ENCODE measurements at places on chromosomes 11 and 22. TPM values are rescaled to one million over a fixed set of nuclear protein-coding genes. Genes with fewer than 3 reads are reported as not detected.

- H3K4me1 ChIP-seq: no peaks in the 10 kb centered on the region
- no peak overlapping the region for H3K4me3 ChIP-seq
- no peaks in the 10 kb centered on the region for H3K27me3 ChIP-seq
Observed at GRCh38 chr11:121754598-121754997, 301.8 kb upstream of the SORL1-AS1 start.

DNA sequence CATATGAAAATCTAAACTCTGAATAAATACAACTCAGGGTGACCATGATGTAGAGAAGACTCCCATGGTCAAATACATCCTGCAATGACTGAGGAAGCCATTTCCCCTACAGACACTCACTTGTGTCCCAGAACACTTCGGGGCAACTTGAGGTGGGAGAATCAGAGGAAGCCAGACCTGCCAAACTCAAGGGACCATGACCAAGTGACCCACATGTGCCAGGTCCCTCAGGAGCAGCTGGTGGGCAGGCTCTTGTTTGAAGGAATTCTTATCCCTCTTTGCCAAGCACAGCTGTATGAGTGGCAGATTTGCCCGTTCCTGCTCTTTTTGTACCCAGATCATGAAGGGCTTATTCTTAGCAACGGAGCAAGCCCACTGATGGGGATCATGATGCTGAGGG is 17.8 kb downstream of the SPATA19 start:
- no peaks in the 10 kb centered on the region for H3K4me1 ChIP-seq
- no peak for DNase-seq
- no peaks in the 10 kb centered on the region for H3K27me3 ChIP-seq
- H3K27ac ChIP-seq: no peak overlapping the region
- H3K4me3 ChIP-seq: no peak overlapping the region
- no peaks in the 10 kb centered on the region for H3K36me3 ChIP-seq

GRCh38 chr11:131568318-131568717 is 197.9 kb downstream of the NTM start:
- no peak for DNase-seq
- H3K4me3 ChIP-seq: no peak overlapping the region
- no peaks in the 10 kb centered on the region for H3K36me3 ChIP-seq
- H3K27me3 ChIP-seq: no peaks in the 10 kb centered on the region

The CEND1 gene
- total RNA-seq: 0.79 TPM

DNA sequence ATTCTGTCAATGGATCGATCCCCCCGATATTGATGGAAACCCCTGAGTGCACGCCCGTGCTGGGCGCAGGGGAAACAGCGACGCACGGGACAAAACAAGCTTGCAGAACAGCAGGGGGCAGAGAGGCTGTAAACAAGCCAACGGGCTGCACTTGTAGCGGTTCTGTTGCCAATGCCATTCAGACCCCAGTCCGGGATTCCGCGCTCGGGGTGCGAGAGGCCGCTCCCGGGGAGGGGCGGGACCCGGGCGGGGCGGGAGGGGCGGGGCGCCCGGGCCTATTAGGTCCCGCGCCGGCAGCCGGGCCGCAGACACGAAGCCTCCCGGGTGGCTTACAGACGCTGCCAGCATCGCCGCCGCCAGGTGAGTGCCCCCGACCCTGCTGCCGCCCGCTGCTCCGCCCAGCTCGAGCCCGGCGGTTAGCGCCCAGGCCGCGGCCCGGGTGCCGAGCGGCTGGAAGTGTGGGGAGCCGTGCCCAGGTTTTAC is at the start of gene BIK:
BIK (plus strand) TSS at position 307 of the 483 bp plus-strand sequence. CDS start 13,273 bp downstream, outside the sequence.
- peaks cover 33% of the 10 kb centered on the region for H3K27me3 ChIP-seq
- peak within 1 kb of the TSS; percentile 69 for H3K27ac ChIP-seq
- peak within 1 kb of the TSS; percentile 70 for H3K4me3 ChIP-seq
- H3K36me3 ChIP-seq: no peaks in the 10 kb centered on the region
- DNase-seq: peak; percentile 75
- H3K4me1 ChIP-seq: peaks cover 14% of the 10 kb centered on the region

The GDPD4 gene
- not detected for total RNA-seq

The OR5L2 gene
- total RNA-seq: not detected

DNA sequence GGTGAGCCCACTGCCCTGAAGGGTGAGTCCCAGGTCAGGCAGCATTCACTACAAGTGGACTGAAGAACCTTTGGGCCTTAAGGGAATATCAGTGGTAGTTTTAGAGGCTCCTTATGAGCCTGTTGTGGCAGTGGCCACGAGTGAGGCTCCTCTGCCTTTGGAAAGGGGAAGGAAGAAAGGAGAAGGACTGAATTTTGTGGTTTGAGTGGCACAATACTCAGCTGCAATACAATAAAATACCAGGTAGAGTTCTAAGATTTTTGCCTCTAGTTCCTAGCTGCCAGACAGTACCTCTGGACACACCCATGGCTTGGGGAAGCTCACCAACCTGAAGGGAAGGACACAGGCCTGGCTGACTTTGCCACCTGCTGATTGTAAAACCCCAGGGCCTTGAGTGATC is 260.9 kb downstream of the DYNC2H1 start:
- H3K27me3 ChIP-seq: no peaks in the 10 kb centered on the region
- DNase-seq: no peak
- H3K36me3 ChIP-seq: no peaks in the 10 kb centered on the region
- no peak overlapping the region for H3K27ac ChIP-seq
- no peak overlapping the region for H3K4me3 ChIP-seq

- no peak for DNase-seq
- H3K4me1 ChIP-seq: no peaks in the 10 kb centered on the region
- H3K36me3 ChIP-seq: no peaks in the 10 kb centered on the region
- H3K4me3 ChIP-seq: no peak overlapping the region
- H3K27me3 ChIP-seq: no peaks in the 10 kb centered on the region
Observed at GRCh38 chr11:66894141-66894540, 37.3 kb downstream of the LRFN4 start.

The VPS37C gene
- total RNA-seq: 8.6 TPM

DNA sequence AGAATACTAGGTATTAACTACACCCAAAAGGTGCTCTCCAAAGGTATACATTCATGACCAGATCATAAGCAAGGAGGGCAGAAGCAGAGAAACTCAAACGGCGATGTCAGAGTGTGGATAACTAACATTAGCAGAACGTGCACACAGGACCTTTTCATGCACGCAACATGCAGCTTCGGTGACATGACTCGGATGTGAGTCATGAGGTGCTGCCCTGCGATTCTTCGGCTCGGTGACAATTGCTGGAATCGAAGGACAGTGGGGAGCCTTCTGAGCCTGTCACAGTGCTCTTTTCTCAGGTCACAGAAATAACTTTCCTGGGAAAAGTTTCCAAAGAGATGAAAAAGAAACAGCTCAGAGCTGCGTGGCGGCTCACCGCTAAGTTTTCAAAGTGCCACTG is 418.5 kb upstream of the SYN3 start:
- no peak overlapping the region for H3K4me3 ChIP-seq
- no peak for DNase-seq
- H3K4me1 ChIP-seq: no peaks in the 10 kb centered on the region
- H3K27me3 ChIP-seq: no peaks in the 10 kb centered on the region
- no peak overlapping the region for H3K27ac ChIP-seq

The HTR3A gene
- total RNA-seq: not detected

DNA sequence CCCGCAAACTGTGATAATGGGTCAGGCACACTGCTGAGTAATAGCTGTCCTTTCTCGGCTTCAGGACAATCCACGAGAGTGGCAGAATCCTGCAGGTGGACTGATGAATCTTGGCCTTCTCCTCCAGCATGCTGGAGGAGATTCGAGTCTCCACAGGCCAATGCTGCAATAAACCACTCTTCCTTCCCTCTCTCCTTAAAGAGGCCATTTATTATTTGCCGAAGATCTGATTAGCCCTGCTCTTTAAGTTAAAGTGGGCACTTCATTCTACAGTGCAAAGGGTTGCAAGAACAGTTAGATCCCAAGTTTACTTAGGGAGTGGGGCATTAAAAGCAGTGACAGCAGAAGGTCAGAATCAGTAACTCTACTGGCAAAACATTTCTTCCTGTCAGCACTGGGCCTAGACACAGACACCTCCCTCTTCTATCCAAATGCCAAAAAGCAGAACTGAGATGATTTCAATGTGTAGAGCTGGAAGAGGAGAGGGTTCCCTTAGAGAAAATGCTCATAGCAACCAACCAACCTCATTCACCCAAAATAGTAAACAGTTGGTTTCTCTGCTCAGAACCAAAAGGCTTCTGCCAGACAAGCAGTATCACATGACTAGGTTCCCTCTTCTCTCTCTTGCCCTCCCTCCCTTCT is 121.7 kb downstream of the SGSM3 start:
- no peaks in the 10 kb centered on the region for H3K27me3 ChIP-seq
- peak overlapping the region; percentile 66 for H3K27ac ChIP-seq
- peaks cover 25% of the 10 kb centered on the region for H3K4me1 ChIP-seq
- H3K4me3 ChIP-seq: no peak overlapping the region
- DNase-seq: no peak

The CRYBA4 gene
- not detected for total RNA-seq

DNA sequence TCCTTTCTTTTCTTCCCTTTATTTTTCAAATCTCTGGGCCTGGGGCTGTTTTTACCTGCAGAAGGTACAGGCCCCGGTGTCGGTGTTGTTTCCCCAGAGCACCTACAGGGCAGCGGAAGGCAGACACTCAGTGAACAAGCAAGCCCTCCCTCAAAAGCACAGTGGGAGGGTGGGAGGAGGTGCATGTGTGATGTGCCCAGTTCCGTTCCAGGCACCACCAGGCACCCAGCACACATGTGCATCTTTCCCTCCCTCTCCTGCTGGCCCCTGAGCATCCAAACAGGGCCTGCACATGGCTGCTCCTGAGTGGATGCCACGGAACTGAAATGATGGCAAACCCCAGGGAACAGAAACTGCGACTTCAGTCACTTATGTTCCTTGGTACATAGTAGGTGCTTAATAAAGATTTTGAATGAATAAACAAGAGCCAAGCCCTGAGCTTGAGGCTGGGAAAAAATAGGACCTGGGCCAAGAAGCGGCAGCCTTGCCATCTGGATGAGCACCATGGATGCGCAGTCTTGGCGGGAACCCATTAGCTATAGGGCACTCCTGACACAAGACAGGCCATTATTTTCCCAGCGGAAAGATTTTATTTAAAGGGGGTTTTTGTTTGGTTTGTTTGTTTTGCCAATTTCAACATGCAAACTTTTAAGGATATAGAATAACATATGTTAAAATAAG is 47.8 kb downstream of the ARRB1 start:
- H3K36me3 ChIP-seq: no peaks in the 10 kb centered on the region
- no peak overlapping the region for H3K27ac ChIP-seq
- H3K27me3 ChIP-seq: no peaks in the 10 kb centered on the region
- DNase-seq: no peak
- no peak overlapping the region for H3K4me3 ChIP-seq

DNA sequence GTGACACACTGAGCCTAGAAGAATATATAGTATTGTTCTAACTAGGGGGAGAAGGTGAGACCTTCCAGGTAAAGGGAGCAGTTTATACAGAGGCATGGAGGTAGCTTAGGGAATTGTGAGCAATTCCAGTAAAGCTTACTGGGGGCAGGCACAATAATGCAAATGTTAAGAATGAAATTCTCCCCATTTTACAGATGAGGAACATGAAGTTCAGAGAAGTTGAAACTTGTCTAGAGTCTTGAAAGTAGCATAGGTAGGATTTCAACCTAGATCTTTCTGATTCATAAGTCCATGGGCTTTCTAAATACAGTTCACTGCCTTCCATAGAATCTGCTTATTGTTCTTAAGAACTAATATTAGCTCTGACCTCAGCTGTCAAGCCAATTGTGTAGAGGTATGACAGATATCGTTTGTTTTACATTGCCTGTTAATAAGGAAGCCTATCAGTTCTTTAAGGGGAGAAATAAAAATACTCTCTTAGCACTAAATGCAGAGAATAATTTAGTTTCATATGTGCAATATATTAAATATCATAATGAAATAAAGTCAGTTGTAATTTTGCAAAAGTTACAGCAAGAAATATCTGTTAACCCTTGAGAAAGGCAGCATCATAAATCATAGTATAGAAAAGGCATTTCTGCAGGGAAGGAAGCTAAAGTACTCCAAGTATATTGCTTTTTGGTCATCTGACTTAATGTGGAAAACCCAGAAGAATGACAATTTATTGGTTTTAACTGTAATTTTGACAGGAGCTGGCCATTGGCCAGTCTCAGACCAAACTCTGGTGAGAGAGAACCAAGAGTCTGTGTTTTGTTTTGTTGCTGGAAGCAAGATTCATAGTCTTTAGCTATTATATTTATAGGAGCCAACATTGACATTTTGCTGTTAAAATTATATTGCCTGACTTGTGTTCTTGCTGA is 181.8 kb downstream of the UVRAG start:
- H3K27ac ChIP-seq: no peak overlapping the region
- no peaks in the 10 kb centered on the region for H3K36me3 ChIP-seq

The DRD2 gene
- not detected for total RNA-seq

- no peak overlapping the region for H3K27ac ChIP-seq
- no peaks in the 10 kb centered on the region for H3K4me1 ChIP-seq
- no peaks in the 10 kb centered on the region for H3K27me3 ChIP-seq
- no peaks in the 10 kb centered on the region for H3K36me3 ChIP-seq
- no peak for DNase-seq
Observed at GRCh38 chr11:134944986-134945385, 532.9 kb upstream of the B3GAT1 start.

GRCh38 chr11:77200351-77201268 is 72.6 kb downstream of the MYO7A start:
- H3K4me3 ChIP-seq: no peak overlapping the region
- H3K27me3 ChIP-seq: no peaks in the 10 kb centered on the region
- no peak overlapping the region for H3K27ac ChIP-seq
- no peaks in the 10 kb centered on the region for H3K36me3 ChIP-seq
- no peaks in the 10 kb centered on the region for H3K4me1 ChIP-seq
- DNase-seq: no peak

- H3K4me1 ChIP-seq: peaks cover 12% of the 10 kb centered on the region
- peak; percentile 80 for DNase-seq
- H3K4me3 ChIP-seq: peak overlapping the region; percentile 67
Observed at GRCh38 chr11:7512525-7513233, 1.1 kb upstream of the PPFIBP2 start.

DNA sequence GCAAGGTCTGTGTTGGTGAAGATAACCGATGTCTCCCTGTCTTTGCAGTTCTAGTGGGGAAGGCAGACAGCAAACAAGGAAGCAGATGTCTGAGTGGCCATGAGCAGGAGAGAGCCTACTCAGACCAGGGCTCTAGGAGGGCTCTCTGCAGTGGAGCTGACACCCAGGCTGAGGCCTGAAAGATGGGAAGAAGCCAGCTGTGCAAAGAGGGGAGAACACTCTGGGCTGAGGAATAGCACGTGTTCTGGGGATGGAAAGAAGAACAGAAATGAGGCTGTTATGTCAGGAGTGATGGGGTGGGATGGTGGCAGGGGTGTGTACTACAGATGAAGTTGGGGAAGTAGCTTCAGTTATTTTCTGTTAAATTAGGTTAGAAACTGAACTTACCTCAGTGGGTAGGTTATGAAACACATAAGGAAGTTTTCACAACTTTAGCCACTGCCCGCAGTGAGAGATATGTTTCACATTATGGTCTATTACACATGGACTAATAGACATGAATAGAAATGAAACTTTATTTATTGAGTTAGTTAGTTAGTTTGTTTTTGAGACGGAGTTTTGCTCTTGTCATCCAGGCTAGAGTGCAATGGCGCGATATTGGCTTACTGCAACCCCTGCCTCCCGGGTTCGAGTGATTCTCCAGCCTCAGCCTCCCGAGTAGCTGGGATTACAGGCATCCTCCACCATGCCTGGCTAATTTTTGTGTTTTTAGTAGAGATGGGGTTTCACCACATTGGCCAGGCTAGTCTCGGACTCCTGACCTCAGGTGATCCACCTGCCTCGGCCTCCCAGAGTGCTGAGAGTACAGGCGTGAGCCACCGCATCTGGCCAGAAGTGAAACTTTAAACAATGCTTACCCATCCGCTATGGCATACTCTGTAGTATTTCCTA is 7.8 kb downstream of the DCPS start:
- peak; percentile 22 for DNase-seq
- no peak overlapping the region for H3K4me3 ChIP-seq
- no peaks in the 10 kb centered on the region for H3K36me3 ChIP-seq
- no peaks in the 10 kb centered on the region for H3K27me3 ChIP-seq
- H3K27ac ChIP-seq: peak overlapping the region; percentile 5
- H3K4me1 ChIP-seq: no peaks in the 10 kb centered on the region
